Smooth muscle cell of the umbilical artery (primary cell): ENCODE measurements at places on chromosomes 13 and 19. TPM values are rescaled to one million over a fixed set of nuclear protein-coding genes. Genes with fewer than 3 reads are reported as not detected.

Gene RXFP2
- total RNA-seq = not detected in 2 replicates

Gene C5AR1
- under 0.01 and 0.18 TPM in 2 replicates for total RNA-seq

Gene GET3
- total RNA-seq = 51.1 and 61.2 TPM in 2 replicates

Gene IL17D
- total RNA-seq = 0.59 and 1.3 TPM in 2 replicates

Gene ZFP14
- 2.6 and 5.0 TPM in 2 replicates for total RNA-seq
